ENCODE measurements at places on chromosomes 3 and 15.

- DNase-seq, result no peak
These were observed 302.5 kb upstream of the ATP11B start for GRCh38 chr3:182490596-182491491.

DNA sequence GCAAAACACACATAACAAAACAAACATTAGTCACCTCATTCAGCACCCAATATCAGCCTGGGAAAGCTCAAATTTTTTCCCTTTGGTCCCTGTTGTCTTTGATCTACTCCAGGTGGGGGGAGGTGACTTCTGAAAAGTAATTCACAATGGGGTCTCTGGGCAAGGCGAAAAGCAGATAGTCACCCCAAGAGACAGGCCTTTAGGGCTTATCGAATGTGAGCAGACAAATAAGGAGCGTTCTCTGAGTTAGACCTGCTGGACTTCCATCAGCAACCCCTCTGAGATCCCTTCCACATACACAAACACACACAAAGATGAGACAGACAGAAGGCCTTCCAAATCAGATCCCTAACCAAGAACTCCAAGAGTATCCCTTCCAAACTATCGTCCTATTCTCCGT is 171.0 kb upstream of the SMAD3 start:
- no peak for DNase-seq

DNA sequence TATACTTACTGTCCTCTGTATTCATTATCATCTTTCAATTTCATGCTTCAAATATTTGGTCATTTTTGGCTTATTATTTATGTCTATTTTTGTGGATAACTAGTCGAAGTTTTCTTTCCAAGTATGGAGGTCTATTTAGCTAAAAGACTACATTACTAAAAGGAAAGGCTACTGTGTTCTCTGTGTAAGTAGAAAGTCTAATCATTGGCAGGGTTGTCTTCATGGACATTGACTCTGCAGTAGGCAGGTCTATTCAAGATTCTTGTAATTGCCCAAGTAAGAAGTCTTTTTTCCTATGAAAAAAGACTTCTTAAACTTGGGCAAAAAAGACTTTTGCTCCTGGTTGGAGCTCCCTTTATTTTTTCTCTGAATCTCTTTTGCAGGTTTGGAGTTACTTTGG is 368.6 kb upstream of the GRM7 start:
- no peak for DNase-seq

DNA sequence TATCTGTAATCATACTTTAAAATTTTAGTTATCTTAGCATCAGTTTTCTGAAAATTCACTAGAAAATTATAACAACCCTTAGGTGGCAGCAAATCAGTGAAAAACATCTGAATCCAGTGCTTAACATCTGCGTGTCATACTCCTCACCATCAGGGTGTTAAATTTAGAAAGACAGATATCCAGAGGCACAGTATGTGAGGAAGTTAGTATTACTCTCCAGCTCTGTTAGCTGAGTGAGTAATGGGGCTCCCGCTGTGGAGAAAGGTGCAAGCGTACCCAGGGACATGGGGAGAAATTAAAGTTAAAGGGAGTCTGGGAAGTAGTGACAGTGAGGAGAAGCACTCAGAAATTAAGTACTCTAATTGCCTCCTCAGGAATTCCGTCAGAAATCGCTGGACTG is 50.9 kb downstream of the CEP63 start:
- no peak for DNase-seq

GRCh38 chr3:66823009-66823397 is 175.1 kb upstream of the KBTBD8 start:
- no peak for DNase-seq

GRCh38 chr3:153591561-153592245 is 429.7 kb downstream of the RAP2B start:
- DNase-seq, result no peak

- DNase-seq, result no peak
These were observed 100.3 kb downstream of the FRMD5 start for GRCh38 chr15:44094781-44095180.

DNA sequence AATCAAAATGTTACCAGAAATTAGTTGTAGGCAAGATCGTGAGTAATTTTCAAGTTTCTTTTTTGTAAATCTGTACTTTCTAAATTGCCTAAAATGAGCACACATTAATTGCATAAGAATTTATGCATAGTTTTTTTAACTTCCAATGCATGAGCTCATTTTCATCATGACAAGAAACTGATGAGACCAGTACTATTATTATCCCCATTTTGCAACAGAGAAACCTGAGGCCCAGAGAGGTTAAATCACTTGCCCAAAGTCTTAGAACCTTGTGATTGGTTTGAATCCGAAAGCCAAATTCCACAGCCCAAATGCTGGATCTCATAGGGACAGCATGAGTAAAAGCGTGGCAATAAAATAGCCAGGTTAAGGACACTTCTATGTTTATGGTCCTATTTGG is 274.7 kb downstream of the ERC2 start:
- no peak for DNase-seq

GRCh38 chr3:32175607-32176197 is 62.8 kb upstream of the CMTM8 start:
- DNase-seq, result peak; percentile 80

DNA sequence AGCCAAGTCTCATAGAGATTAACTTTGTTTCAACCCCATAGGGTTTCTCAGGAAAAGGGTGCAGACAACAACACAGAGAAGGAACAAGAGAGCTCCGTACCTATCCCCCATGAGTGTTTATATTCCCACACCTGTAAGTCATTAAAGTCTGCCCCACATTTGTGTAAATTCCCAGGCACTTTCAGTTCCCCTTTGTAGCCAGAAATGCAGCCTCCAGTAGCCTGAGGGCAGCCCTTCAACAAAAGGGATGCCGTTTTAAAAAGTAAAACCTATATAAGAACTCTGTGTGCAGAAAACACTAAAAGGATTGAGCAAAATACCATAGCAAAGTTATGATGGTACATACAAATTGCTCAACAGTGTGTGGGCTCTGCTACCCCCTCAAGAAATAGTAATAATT is 59.7 kb upstream of the TMEM108 start:
- DNase-seq, result no peak

DNA sequence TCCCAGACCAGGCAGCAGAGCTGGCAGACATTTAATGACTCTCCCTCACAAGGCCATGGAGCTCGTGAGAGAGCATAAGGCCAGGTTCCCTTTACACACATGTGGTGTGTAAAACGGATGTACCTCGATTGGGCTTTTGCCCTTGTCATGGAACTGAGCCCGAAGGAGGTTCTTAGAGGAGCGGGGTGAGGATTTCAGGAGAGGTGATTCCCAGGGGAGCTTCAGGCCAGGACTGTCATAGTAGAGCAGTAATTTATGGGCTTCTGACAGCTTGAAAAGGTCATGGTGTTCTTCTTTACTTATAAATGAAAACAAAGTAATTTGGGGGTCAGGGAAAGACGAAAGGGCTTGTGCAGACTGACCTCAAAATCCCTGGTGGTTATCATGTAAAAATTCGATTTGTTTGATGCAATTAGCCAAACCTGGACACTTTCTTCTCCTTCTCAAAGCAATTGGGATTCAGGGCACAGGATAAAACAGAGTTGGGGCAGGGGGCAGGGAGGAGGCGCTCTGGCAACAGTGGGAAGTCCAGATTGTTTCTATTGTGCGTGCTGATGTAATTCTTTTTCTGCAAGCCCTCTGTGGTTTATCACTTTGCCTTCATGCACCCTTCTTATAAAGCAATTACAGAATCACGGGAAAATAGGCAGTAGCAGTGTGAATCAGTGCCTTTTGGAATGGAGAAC is 51.0 kb downstream of the CACNA1D start:
- DNase-seq, result no peak

GRCh38 chr15:59557581-59557980 is 54.0 kb upstream of the GCNT3 start:
- no peak for DNase-seq

GRCh38 chr15:49686599-49686998 is 65.8 kb downstream of the DTWD1 start:
- no peak for DNase-seq

DNA sequence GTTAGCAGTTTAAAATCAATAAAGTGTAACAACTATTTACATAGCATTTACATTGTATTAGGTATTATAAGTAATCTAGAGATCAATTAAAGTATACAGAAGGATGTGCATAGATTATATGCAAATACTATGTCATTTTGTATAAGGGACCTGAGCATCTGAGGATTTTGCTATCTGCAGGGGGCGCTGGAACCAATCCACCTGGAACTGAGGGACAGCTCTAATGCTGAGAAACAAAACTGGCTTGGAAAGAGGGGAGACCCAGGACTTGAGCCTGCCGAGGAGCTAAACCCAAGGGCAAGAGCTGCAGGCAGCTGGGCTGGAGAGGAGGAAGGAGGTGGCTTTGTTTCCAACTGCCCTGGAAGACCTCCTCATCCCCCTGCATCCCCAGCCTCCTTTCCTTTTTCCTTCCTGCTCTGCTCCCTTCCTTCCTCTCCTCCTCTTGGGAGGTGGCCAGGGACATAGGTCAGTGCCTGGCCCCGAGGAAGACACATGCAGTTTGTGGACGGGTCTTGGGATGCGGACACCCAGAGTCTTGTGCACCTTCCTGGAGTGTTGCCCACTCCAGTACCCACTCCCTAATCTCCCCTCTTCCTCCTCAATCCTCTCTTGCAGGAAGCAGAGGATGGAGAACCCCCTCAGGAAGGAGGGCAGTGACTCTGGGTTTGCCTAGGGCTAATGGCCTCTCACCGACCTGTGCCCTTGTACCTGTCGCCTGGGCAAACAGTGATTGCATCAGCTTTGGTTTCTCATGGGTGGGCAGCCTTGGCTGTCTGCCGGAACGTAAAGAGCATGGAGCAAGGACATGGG is 825 bp upstream of the RTP3 start:
- no peak for DNase-seq

DNA sequence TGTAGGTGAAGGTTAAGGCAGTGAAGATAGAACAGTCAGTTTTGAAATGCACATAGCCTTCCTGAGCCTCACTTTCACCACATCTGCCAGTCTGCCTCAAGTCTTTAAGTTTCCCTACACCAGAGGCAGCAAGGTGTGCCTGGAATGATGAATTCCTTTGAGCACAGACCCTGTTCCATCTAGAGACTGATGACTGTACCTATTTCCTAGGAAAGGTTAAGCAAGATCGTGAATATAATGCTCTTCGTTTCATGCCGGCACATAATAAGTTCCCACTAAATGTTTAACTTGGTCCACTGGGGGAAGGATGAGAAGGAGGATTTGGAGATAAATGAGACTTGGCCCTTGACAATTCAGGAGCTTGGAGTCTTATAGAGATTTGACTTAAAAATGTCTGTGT is 141.9 kb downstream of the LPP start:
- DNase-seq, result no peak

DNA sequence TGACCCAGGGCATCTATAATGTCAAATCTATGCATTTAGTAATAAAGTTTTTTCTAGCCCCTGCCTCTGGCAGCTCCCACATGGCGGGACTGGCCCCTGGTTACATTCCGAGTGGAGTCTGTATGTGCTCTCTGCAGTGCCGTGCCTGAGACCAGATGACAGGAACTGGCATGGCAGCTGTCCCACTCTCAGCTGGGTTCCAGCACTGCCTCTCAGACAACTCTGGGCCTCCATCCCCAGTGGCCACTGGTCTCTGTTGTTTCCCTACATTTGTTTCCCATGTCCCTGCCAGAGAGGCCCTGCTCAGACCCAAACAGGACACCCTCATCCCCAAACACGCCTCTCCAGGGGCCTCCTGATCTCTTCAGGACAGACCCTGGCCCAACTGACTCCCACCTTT is 109.3 kb downstream of the OCA2 start:
- no peak for DNase-seq

GRCh38 chr15:51828621-51829375 is 655 bp upstream of the TMOD3 start:
- no peak for DNase-seq

DNA sequence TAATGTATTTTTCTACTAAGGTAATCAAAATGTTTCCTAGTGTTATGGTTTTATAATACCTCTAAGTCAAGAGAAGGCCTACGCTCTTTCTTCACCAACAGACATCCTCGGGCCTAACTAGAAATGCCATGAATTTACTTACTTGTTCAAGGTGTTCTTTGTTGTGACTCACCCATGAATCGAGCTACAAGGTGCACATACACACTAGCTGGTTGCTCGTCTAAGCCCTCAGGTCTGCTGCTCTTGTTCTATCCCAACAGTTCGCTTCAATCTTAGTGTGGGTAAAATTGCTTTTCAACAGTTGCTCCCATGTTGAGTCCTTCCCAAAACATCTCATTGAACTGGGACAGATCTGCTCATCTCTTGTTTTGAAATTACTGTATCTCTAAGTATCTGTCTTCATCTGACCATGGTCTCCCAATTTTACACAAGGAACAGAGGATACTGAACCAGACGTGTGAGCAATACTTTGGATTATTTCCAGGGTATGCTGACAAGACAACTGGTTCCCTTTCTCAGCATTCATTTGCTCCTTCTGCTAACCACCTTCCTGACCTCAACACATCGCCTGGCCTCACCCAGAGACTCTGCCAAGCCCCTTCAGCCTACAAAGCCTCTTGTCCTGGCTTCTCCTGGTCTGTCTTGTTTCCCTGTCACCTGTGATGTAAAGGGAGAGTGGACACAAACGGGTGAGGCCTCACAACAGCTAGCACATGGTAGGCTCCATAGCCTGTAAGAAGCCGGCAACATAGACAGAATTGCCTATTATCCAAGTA is 84.2 kb downstream of the NEDD4 start:
- DNase-seq, result no peak

All from HuH-7.5 (cell line).